ENCODE measurements at places on chromosomes 11 and 22. TPM values are rescaled to one million over a fixed set of nuclear protein-coding genes. Genes with fewer than 3 reads are reported as not detected.

The WNT11 gene
- under 0.01 TPM for total RNA-seq

The INS gene
- not detected for total RNA-seq

The AGBL2 gene
- total RNA-seq: 1.9 TPM

The SMTNL1 gene
- total RNA-seq: not detected

The OR5B21 gene
- total RNA-seq: 0.31 TPM

The SPI1 gene
- total RNA-seq: not detected

The LRRC4C gene
- not detected for total RNA-seq

The RAB3IL1 gene
- total RNA-seq: 8.7 TPM

The VSIG10L2 gene
- total RNA-seq: not detected

The RCOR2 gene
- total RNA-seq: not detected

The MMP27 gene
- total RNA-seq: not detected

The OR2AG1 gene
- total RNA-seq: not detected

The TMPRSS4 gene
- not detected for total RNA-seq

The TYR gene
- total RNA-seq: 2,504 TPM

The SCUBE2 gene
- total RNA-seq: 38.2 TPM

The MMP12 gene
- total RNA-seq: not detected

The TMEM121B gene
- 0.34 TPM for total RNA-seq

The OR4S2 gene
- not detected for total RNA-seq

The APOL5 gene
- total RNA-seq: not detected

The OR51F1 gene
- not detected for total RNA-seq

The TMEM132A gene
- 31.7 TPM for total RNA-seq

The DNAJB7 gene
- total RNA-seq: not detected

The THY1 gene
- total RNA-seq: 2.4 TPM

The ART1 gene
- total RNA-seq: not detected

The LMNTD2 gene
- total RNA-seq: 1.7 TPM

The OVOL1 gene
- total RNA-seq: not detected

The PRG3 gene
- not detected for total RNA-seq

The HBG2 gene
- total RNA-seq: not detected

The LARGE2 gene
- not detected for total RNA-seq

The PIWIL4 gene
- total RNA-seq: 0.73 TPM

The PIH1D2 gene
- total RNA-seq: 1.3 TPM

The ISX gene
- not detected for total RNA-seq

The CTSW gene
- total RNA-seq: not detected

The RTN4R gene
- total RNA-seq: 4.2 TPM

The PHF21B gene
- 0.36 TPM for total RNA-seq

The POU2AF2 gene
- not detected for total RNA-seq

The RFPL3 gene
- total RNA-seq: 0.46 TPM

The SSH3 gene
- 10.3 TPM for total RNA-seq

The YAP1 gene
- total RNA-seq: 110 TPM

The CWF19L2 gene
- 7.2 TPM for total RNA-seq

The SYCE3 gene
- not detected for total RNA-seq

The IGLL1 gene
- total RNA-seq: not detected

The CSF2RB gene
- total RNA-seq: not detected

The ELMOD1 gene
- not detected for total RNA-seq

The RIMBP3C gene
- total RNA-seq: not detected

The ANGPTL5 gene
- not detected for total RNA-seq

The PPP6R3 gene
- total RNA-seq: 204 TPM

The ZP1 gene
- not detected for total RNA-seq

The PMM1 gene
- 13.4 TPM for total RNA-seq

The ASPHD2 gene
- total RNA-seq: 1.8 TPM

Measured in melanocyte of skin (primary cell).